Stimulated activated CD8-positive, alpha-beta memory T cell treated with anti-CD3 and anti-CD28 coated beads, Interleukin-15, amount 100 ng/mL, for 4 hours (primary cell): ENCODE measurements at places on chromosomes 7 and 10.

DNA sequence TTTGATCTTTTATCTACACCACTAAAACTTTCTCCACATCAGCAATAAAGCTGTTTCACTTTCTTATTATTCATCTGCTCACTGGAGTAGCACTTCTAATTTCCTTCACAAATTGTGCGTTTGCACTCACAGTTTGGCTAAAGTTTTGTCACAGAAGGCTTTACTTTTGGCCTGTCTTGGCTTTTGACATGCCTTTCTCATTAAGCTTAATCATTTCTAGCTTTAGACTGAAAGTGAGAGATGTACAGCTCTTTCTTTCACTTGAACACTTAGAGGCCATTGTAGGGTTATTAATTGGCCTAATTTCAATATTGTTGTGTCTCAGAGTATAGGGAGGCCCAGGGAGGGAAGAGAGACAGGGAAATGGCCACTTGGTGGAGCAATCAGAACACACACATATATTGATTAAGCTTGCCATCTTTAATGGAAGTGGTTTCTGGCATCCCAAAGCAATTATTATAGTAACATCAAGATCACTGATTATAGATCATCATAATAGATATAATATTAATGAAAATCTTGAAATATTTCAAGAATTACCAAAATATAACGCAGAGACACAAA is 512.5 kb downstream of the ETV1 start:
- DNase-seq, result no peak

GRCh38 chr7:83976302-83976701 is 218.3 kb downstream of the SEMA3A start:
- DNase-seq, result no peak

GRCh38 chr10:95260397-95260881 is 30.4 kb downstream of the PDLIM1 start:
- DNase-seq, result no peak

- DNase-seq, result no peak
Observed at GRCh38 chr10:24416248-24416647, 207.3 kb downstream of the KIAA1217 start.

- DNase-seq, result peak; percentile 13
Observed at GRCh38 chr10:100670828-100671479, 74.4 kb upstream of the PAX2 start.

- DNase-seq, result no peak
Observed at GRCh38 chr10:1233031-1233430, 176.8 kb downstream of the WDR37 start.

DNA sequence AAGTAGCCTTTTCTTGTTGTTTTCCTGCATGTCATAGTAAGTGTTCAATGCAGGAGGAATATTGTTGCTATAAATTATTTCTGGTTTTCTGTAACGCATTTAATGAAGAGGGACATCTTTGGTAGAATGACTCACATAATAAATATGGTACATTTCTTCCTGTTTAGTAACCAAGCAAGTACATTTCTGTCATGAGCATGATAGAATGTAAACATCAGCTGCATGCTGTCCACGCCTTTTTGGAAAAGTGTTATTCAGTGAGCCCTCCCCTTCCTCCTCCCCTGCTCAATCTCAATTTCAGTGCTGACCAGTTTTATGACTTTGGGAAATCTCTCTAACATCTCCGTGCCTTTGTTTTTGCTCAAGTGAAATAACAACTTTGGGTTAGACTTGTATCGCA is 664.0 kb downstream of the XPNPEP1 start:
- no peak for DNase-seq

DNA sequence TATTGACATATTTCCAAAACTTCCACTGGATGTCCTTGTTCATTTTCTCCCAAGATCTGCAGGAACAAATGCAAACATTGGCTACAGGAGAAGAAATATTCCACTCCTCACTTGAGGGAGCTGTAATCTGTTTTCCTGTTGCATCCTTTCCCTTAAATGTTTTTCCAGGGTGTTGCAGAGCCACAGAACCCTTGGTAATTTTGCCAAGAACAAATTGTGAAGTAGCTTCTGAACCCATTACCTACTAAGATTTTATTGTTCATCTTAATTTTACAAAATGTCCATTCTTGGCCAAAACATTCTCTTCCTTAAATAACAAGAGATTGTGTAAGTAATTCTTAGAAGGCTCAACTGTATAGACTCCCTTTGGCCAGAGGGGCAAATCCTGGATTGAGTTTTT is 177.0 kb downstream of the GNAT3 start:
- no peak for DNase-seq

- DNase-seq, result no peak
Observed at GRCh38 chr7:96953676-96954513, 51.5 kb upstream of the DLX6 start.

- no peak for DNase-seq
Observed at GRCh38 chr10:92387289-92387940, 96.4 kb downstream of the MARCHF5 start.

DNA sequence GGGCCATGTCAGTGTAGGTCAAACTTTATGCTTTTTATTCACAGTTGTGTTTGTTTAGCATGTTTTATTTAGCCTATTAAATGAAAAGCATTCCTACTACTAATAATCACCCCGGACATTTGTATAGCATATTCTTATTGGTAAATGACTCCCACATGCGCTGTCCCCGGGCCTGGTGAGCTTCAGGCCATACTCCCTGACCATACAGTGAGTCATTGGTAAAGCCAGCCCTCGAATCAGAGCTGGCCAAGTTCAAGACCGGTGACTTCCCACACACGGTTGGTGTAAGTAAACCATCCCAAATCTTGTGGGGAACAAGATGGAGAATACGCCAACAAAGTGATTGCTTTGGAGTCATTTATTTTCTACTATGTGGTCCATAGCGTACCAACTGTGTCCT is 238.7 kb upstream of the TCF7L2 start:
- DNase-seq, result no peak

GRCh38 chr10:97904576-97904975 is 54.9 kb downstream of the GOLGA7B start:
- DNase-seq, result no peak

DNA sequence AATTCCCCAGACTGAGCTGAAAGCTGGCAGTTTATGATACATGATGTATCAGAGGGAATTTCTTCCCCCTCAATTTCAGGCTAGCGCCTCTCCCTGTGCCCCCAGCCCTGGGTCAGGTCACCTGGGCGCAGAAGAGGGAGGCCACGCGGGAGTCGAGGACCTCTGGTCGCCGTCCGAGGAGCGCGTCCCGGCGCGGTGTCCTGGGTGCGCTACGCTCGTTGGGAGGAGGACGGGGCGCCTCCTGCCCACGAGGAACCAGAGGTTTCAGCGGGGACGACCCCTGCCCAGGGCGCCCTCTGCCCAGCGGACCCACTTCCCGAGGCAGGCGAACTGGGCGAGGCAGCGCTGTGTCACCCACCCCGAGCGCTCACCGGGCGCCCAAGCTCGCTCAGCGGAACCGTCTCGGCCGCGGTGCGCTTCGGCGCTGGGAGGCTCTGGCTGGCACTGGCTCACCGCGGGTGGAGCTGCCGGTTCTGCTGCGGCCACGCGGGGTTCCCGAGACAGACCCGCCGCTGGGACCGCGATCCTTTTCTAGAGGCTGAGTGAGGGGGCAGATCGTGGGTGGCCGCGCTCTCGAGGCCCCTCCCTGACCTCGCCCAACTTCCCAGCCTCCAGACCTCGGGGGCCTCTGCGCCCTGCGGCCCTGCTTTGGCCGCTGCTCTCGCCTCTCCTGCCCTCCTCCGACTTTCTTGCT is at the start of gene FAM237B:
TSS of gene FAM237B (minus strand) at position 504 of the 694 bp plus-strand sequence. CDS start 1,556 bp downstream, outside the sequence.
- no peak for DNase-seq

DNA sequence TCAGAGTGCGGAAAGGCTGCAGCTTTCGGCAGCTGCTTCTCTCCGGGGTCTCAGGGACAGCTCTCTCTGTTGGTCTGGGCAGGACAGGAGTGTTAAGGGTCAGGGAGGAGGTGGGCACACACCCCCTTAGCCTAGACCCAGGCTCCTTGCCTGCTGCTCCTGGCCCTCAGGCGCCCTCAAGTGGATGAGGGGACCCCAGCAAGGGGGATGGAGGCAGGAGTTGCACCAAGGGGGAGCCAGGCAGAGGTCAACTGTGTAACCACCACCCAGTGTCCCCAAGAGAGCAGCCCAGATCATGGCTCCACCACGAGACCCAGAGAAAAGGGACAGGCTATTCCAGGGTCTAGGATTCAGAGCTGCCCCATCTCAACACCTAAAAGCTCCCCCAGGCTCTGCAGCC is 26.9 kb downstream of the SPOCK2 start:
- DNase-seq, result no peak

DNA sequence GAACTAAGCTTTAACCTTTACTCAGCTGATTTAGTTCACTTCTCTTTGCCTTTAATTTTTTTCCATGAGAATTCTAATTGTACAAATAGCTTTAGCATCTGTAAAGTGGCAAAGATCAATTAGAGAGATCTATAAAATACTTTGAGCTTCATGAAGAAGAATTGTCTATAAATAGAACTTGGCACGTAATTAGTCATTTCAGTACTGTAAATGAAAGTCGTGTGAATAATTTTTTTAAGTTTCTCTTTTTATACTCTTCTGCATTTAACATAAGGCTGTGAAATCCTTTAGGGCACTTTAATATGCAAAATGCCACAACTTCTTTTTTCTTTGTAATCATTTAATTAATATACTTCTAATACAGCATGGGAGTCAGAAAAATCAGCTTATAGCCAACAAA is 177.8 kb downstream of the CSTF2T start:
- DNase-seq, result no peak

DNA sequence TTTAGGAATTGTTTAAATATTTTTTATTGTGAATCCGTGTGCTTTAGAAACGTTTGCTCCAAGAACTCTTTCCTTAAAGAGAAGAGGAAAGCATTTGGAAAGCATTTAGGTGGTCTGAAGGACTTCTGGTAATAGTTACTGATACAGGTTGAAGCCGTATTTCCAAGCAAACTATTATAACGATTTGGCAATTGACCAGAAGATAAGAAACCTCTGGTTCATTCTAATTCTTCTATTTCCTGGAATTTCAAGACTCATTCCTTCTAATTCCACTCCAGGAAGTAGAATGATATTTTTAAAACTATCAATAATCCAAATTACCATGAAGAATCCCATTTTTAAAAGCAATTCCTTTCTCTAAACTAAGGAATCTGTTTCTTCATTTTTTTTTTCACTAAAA is 158.9 kb upstream of the AGR3 start:
- no peak for DNase-seq

- no peak for DNase-seq
Observed at GRCh38 chr7:38548605-38549004, 82.6 kb downstream of the AMPH start.

- DNase-seq, result no peak
Observed at GRCh38 chr10:96858038-96858705, 26.1 kb downstream of the LCOR start.

DNA sequence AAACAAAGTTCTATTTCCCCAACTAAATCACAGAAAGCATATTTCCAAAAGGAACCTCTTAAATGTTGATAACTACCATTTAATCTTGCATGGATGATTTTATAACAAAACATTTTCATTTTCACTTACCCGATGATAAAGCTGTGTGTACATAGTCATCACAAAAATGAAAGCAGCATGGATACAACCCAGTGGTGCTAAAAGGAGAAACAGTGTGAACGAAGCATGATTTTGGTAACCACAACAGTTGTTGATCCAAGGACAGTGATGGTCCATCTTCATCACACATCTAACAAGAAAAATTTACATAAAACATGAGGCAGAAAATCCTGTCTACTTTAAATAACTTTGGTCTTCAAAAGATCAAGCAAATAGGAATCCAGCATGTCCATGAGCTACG is 4.7 kb downstream of the ZDHHC6 start:
- DNase-seq, result no peak

DNA sequence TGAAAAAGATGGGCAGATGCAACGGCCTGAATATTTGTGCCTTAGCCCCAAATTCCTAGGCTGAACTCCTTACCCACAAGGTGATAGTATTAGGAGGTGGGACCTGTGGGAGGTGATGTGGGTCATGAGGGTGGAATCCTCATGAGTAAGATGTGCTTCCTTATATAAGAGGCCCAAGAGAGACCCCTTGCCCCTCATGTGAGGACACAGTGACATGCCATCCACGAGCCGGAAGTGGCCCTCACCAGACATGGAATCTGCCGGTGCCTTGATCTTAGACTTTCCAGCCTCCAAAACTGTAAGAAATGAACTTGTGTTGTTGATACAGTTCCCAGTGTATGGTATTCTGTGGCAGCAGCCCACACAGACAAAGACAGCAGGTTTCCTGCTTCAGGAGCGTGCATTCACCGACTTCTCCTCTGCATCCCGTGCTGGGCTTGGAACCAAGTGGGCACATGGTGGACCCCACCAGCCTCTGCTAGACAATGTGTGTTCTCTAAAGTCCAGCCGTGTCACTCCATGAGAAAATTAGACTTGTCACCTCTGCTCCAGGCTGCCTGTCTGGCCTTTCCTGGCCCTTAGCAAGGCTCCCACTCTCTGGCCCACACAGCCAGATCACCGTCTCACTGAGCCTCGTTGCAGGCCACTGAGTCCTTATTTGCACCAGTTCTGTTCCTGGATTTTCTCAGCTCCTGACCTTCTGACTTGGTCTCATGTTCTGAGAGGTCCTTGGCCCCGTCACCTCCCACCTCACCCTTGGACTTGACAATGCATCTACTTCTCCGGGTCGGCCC is 52.9 kb upstream of the CACUL1 start:
- DNase-seq, result no peak

- DNase-seq, result no peak
Observed at GRCh38 chr10:33556103-33556502, 221.6 kb upstream of the NRP1 start.

- no peak for DNase-seq
Observed at GRCh38 chr7:22216309-22216708, 140.6 kb downstream of the RAPGEF5 start.

- no peak for DNase-seq
Observed at GRCh38 chr7:46933596-46933995, 648.3 kb downstream of the TNS3 start.

GRCh38 chr7:105637755-105638154 is 56.5 kb upstream of the EFCAB10 start:
- no peak for DNase-seq

GRCh38 chr7:23246555-23246954 is at the start of gene GPNMB:
GPNMB (plus strand) TSS chr7:23246775; CDS start chr7:23246858, 83 bp downstream.
- no peak for DNase-seq

GRCh38 chr7:4108951-4109350 is 573.1 kb upstream of the FOXK1 start:
- DNase-seq, result no peak

DNA sequence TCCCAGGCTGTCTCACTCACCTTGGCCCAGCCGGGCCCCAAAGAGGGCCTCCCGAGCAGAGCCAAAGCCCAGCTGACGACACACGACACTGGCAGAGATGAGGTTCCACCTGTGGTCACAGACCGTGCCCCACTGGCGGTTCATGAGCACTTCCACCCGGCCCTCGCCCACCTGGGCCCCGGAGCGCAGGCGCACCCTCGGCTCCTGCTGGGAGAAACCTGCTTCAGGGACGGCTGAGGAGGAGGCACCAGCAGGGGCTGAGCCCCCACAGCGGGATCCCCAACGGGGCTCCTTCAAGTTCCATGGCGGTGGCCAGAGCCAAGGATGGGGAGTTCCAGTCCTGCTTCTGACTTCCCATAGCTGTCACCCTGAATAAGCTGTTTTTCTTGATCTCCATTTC is 10.0 kb downstream of the LOXL4 start:
- DNase-seq, result no peak
